Stimulated activated naive CD4-positive, alpha-beta T cell treated with Interleukin-2 at 50 U/mL for 16 hours (primary cell): ENCODE measurements at places on chromosomes 13 and 19.

- DNase-seq, result no peak
Measured at GRCh38 chr13:66195238-66195637, 1034.9 kb downstream of the PCDH9 start.

- no peak for DNase-seq
Measured at GRCh38 chr19:7549429-7550148, 14.1 kb downstream of the PNPLA6 start.

- DNase-seq, result peak; percentile 45
Measured at GRCh38 chr13:97344265-97345175, 89.4 kb upstream of the RAP2A start.

- DNase-seq, result no peak
Measured at GRCh38 chr13:89897681-89898080, 1449.8 kb upstream of the MIR17HG start.

- peak; percentile 12 for DNase-seq
Measured at GRCh38 chr13:46387064-46387851, at the start of gene RUBCNL. Gene RUBCNL, minus strand, starts transcription at chr13:46387252. Its CDS starts 14,777 bp downstream, at chr13:46372475.

- no peak for DNase-seq
Measured at GRCh38 chr19:13262450-13262849, 112.2 kb downstream of the IER2 start.

GRCh38 chr19:55695511-55696290, 20.7 kb downstream of the EPN1 start:
- no peak for DNase-seq

DNA sequence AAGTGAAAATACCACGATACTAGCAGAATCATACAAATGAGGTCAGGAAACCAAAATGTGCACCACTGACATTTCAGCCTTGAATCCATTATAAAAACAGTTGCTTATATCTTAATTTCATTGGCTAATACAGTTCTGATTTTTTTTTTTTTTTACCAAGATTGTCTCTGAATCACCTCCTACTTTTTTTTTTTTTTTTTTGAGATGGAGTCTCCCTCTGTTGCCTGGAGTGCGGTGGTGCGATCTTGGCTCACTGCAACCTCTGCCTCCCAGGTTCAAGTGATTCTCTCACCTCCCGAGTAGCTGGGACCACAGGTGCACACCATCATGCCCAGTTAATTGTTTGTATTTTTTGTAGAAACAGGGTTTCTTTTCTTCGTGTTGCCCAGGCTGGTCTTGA, 270.2 kb downstream of the LMO7 start:
- no peak for DNase-seq

DNA sequence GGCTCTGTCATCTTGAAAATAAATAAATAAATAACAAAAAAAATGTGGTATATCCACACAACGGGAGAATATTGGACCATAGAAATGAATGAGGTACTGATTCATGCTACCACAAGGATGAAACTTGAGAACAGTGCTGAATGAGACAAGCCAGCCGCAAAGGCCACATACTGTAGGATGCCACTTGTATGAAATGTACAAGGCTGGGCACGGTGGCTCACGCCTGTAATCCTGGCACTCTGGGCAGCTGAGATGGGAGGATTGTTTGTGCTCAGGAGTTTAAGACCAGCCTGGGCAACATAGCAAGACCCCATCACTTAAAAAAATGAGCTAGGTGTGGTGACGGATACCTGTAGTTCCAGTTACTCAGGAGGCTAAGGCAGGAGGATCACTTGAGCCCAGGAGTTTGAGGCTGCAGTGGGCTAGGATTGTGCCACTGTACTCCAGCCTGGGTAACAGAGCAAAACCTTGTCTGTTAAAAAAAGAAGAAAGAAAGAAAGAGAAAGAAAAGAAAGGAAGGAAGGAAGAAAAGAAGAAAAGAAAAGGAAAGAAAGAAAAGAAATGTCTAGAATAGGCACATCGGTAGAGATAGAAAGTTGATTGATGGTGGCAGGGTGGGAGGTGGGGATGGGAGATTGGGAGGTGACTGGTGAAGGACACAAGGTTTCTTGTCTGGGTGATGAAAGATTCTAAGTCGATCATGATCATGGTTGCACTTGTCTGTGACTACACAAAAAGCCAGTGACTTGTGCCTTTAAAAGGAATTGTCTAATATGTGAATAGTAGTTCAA, 20.3 kb downstream of the HPN start:
- DNase-seq, result no peak
